Peyer's patch (tissue), 4 donors: ENCODE measurements at places on chromosomes 16 and 17.

DNA sequence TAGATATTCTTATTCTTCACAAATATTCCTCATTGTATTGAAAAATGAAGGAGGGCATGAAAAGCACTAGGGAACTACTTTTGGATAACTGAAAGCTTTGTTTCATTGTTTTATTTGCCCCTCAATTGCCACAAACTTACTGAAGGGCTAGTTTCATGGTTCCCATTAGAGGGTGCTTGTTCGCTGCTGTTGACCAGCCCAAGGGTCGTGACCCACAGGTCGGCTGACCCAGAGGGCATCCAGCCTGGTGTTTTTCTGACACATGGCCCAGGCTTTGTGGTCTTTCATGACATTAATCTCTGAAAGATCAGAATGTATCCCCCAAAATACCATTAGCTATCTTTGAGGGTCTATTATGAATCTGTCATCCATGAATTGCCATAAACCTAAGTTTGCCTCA is 30.0 kb downstream of the DGKE start:
- DNase-seq = no peak

GRCh38 chr16:82843606-82844271 is 217.0 kb downstream of the CDH13 start:
- no peak for DNase-seq

DNA sequence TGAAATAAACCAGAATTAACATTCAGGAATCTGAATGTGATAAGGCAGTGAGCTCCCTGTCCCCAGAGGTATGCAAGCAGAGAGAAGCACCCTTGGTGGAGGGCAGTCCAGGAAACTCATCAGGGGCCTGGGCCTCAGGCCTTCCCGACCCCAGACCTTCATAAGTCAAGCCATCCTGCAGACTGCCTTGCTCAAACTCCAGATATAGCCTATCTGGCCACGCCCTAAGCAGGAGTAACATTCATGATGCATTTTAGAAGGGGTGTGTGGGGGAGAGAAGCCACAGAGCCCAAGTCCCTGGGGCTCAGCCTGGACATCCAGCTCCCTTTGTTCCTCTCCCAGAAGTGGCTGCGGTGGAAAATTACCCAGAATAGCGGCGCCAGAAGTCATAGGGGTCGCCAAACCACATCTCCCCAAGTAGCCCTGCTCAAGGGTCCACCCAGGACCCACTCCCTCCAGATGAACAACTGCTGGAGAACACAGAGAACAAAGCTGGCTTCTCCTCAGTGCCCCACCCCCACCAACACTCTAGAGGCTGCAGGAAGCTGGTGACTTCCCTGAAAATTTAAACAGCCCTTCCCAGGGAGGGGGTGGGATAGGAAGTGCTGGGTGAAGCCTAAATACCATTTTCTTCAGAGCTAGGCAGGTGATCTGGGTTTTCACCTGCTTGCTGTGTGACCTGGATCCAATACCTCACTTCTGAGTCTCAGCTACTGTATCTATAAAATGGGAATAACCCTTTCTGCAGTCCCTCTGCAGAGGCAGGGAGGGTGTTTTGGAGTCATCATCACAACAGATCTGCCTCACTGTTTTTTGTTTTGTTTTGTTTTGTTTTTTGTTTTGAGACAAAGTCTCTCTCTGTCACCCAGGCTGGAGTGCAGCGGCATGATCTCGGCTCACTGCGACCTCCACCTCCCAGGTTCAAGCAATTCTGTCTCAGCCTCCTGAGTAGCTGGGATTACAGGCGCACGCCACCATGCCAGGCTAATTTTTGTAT is 1.5 kb upstream of the SREBF1 start:
- DNase-seq = no peak

GRCh38 chr16:87963400-87963799 is 12.2 kb downstream of the BANP start:
- DNase-seq = no peak

- no peak for DNase-seq
Observed at GRCh38 chr16:57590654-57591085, 37.8 kb upstream of the ADGRG1 start.

GRCh38 chr17:79781736-79782575 is 4.0 kb downstream of the CBX2 start:
- DNase-seq = peak; percentile 41

DNA sequence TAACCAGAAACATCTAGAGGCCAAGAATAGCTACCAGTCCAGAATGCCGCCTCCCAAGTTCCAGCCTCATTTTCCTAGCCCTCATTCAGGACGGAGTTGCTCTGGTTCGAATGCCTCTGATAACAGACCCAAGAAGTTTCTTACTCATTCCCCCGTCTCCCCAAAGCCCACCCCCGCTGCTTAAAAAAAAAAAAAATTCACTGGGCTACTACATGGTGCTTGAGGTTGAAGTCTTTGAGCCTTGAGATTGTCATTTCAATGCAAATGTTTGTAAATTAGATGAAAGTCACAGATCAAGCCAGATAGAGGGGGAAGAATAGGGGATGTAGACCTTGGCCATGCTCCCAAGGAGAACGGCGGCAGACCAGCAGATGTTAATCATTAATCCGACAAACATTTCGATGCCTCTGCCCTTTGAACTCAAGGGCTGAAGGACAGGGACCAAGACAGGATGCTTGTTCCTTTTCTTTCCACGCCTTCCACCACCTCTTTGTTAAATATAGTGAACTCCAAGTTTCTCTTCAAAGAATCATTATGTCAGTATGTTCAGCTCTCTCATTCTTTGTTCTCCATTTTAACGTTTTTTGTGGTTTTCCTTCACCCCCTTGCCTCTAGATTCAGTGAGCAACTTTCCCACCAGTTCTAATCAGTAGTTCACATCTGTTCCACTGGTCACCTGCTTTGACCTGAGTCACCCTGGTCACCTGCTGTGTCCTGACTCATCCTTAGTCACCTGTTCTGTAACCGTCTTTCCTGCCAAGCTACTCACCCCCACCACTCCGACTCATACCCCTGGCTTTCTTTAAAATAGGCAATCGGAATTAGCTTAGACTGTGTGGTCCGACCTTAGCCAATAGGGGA is 190.3 kb downstream of the CPPED1 start:
- DNase-seq = peak; percentile 75

- no peak for DNase-seq
Observed at GRCh38 chr16:85209526-85210121, 97.4 kb upstream of the CIBAR2 start.

GRCh38 chr17:11308531-11308930 is 67.5 kb downstream of the SHISA6 start:
- DNase-seq = no peak

GRCh38 chr16:72844225-72844920 is 203.6 kb downstream of the ZFHX3 start:
- no peak for DNase-seq

- DNase-seq = peak; percentile 2
Observed at GRCh38 chr17:9200699-9201359, 179.5 kb downstream of the NTN1 start.

DNA sequence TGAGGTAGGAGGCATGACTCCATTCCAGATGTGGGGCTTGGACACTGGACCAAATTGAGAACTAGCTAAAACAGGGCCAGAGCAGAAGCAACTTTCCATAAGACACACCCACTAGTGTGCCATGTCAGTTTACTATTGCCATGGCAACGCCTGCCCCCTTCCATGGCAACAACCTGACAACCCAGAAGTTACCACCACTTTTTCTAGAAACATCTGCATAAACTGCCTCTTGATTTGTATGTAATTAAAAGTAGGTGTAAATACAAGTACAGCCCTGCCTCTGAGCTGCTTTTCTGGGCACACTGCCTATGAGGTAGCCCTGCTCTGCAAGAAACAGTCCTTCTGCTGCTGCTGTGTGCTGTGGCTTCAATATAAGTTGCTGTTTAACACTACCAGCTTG is 19.5 kb upstream of the SCNN1B start:
- DNase-seq = no peak

- no peak for DNase-seq
Observed at GRCh38 chr17:48792033-48792798, 24.8 kb downstream of the TTLL6 start.

GRCh38 chr17:78918979-78919378 is 6.2 kb downstream of the TIMP2 start:
- DNase-seq = no peak

DNA sequence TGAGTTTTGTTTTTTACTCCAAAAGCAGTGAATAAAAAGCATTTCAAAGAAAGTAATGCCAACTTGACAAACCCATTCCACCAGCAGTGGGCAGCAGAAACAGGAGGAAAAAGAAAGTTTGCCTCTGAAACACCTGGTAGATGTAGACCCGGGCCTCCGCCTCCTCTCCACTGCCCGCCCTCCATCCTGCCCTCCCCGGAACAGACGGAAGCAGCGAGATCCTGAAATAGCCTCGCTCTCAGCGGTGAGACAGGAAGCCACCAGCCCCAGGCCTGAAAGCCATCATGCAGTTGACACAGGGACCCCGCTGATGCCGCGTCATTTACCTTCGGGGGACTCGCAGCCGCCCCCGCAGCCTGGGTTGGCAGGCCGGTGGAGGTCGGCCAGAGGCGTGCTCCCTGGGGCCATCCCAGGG is 67.8 kb downstream of the C16orf78 start:
- DNase-seq = no peak

GRCh38 chr16:85313526-85314301 is 201.4 kb upstream of the CIBAR2 start:
- DNase-seq = no peak

GRCh38 chr17:13044572-13045065 is 26.8 kb upstream of the ELAC2 start:
- no peak for DNase-seq

GRCh38 chr16:5002699-5003143 is 31.0 kb downstream of the NAGPA start:
- no peak for DNase-seq

DNA sequence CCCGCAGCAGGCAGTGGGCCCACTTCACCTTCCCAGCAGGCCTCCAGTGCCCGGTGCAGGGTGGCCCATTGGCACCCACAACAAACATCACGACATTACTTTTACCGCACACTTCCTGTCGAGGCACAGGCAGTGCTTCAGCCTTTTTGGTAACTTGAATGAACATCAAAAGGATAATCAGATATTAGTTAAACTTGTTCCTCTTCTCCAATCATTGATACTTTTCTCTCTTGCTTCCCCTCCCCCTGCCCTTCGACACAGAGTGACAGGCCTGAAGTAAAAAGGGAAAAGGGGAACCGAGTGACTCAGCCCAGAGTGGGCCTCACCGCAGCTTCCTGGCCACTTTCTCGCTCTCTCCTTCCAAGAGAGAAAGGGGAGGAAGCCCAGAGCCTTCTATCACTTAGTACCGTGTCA is 507.0 kb downstream of the MAF start:
- DNase-seq = peak; percentile 52

DNA sequence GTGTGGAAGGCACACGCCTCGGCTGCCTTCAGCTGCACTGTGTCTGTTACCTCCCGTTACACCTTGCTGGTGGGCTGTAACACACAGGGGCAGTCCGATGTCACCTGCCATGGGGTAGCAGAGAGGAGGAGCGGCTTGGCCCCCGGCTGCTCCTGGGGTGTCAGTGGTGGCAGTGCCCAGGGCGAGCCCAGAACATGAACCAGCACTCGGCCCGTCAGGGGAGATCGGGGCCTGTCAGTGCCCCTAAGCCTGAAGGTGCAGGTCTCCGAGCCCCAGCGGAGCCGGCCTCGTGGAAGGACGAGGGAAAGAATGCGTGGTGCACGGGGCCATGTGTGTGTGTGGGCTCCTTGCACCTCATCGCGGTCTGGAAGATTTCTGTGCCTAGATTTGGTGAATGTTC is 15.4 kb downstream of the RGS11 start:
- no peak for DNase-seq

DNA sequence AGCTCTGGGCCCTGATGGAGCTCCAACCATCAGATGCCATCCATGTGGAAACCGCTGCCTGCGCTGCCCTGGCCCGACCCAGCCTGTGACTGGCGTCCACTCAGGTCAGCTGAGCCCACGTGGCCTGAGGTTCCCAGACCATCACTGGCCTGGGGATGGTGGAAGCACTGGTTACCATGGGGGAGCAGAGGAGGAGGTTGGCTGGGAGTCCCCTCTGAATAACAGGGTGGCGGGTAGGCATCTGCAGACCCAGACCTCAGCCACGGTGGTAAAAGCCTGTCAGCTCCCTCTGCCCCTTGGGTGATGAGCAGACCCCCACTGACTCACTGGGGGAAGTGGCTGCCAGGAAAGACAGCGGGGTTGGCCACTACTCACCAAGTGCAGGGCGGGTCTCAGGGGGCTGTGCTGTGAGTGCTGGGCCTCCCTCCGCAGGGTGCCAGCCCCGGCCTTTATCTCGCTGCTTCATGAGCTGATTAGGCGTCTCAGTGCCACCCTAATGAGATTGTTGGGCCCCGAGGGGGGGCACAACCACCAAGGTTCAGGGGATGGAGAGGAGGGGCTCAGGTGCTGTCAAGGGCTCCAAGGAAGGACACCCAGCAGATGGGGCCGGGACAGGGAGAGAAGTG is at the start of gene PDE6G:
Gene PDE6G (minus strand): TSS at position 425 of the 626 bp plus-strand sequence. CDS start 3,237 bp downstream, outside the sequence.
- DNase-seq = no peak

DNA sequence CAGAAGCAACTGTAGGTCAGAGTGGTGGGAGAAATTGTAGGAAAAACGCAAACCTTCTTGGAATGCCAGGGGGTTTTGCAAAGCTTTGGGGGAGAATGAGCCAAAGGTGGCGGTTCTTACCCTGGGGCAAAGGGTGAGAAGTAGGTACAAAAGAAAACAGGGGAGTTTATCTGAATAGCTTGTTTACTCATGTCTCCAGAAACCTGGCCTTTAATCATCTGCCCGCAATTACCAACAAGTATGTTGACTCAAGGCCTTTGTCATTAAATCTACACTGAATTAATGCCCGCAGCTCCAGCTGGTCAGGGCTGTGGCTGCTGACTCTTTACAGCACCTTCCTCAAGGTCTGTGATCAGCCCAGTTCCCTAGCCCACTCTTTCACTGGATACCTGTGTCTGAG is 320.1 kb downstream of the CBLN1 start:
- DNase-seq = no peak

DNA sequence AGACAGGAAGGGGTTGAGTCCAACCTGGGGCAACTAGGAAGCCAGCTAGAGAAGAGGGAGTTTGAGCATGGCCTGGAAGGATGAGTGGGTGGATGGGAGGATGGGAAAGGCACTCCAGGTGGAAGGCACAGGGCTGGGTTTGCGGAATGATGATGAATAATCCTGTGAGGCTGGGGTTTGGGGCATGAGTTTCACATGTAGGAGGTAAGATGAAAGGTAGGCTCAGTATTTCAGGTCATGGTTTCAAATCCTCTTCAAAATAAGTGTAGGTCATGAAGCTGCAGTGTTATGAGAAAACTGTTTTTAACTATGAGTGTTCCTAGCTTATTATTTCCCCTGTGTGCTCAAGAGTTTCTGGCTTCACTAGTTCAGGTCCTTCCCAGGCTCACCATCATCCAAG is 130.3 kb downstream of the SKAP1 start:
- no peak for DNase-seq
